ENCODE measurements at places on chromosomes 7 and 10.

DNA sequence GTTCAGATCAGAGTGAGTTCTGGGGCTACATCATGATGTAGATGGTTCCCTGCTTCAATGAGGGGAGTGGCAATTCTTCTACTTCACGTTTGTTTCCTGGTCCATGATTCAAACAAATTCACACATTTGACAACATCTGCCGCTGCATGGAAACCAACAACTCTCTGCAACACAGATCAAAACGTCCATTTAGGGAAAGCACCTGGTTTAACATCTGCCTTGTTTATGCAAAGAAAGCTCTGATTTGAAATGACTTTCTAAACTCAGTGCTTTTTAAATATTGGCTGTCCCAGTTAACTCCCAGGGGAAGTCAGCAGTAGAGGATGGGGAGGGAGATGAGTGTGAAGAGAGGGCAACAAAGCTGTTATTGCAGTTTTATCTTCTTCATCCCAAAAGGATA is 93.8 kb downstream of the GAD2 start:
- DNase-seq: no peak

DNA sequence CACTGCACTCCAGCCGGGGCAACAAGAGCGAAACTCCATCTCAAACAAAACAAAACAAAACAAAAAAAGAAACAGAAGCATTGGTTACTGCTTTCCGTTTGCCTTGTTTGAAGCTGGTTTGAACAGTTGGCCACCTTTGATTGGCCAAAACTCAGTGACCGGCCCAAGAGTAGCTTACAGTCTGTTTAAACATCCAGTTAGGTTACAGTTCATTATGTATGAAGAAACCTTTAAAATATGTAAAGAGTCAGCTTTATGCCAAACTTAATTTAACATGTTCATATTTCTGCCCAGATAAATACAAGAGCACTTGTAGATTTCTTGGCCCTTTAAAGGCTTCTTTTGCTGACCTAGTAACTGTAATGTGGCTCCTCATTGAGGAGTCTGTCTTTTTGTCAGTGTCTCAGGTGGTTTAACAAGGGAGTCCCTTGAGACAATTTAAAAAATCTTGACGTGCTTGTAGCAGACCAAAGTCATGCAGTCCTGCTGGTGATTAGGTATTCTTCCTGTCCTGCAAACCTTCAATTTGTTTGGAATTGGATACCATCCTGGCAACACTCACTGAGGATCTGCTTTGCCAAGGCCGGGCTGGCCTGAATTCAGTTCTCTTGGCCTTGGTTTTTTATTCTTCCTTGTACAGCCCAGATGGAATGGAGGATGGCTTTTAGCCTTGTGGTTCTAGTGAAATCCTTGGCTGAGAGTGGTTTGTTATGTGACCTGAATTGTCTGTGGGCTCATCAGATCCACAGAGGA is 128.9 kb downstream of the PLXDC2 start:
- no peak for DNase-seq

GRCh38 chr7:134920026-134920753 is 66.1 kb upstream of the AGBL3 start:
- no peak for DNase-seq

- DNase-seq: no peak
Observed at GRCh38 chr7:51275532-51275931, 41.1 kb downstream of the COBL start.

DNA sequence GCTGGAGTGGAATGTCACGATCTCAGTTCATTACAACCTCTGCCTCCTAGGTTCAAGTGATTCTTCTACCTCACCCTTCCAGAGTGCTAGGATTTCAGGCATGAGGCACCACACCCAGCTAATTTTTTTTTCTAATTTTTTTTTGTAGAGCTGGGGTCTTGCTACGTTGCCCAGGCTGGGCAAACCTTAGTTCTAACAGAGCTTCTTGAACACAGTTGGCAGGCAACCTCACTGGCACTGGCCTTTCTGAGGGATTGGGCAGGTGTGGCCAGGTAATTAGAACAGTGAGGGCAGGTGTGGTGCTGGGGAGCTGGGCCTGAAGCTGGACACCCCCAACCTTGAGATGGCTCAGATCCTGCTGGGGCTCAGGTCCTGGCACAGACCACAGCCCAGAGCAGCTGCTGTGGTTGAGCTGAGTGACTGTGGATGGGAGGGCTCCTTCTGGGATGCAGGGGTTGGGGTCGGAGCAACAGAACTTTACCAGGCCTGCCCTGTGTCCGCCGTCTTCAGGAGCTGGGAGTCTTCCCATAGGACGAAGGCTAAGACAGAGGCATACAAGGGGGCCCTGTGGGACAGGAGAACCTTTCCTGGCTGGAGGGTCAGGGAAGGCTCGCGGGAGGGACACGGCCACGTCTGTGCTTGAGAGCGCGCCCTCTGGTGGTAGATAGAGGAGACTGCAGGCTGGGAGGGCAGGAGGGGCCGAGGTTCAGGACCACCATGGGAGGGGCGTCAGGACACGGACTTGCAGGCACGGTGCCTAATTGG is 48.2 kb downstream of the COL26A1 start:
- peak; percentile 22 for DNase-seq

DNA sequence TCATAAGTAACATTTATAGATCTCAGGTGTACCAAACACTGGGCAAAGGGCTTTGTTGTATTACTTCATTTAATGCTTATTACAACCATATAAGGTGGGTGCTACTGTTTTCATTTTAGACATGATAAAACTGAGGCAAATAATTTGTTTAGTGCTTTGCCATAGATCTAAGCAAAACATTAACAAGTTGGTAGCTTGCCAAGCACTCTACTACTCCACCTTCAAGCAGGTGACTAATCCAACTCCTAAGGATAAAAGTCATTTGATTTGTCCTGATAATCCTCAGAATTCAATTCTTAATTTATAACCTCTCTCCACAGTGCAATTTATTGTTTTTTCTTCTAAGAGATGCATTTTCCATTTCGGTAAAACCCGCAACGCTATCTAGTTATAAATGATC is 646.4 kb downstream of the GRM8 start:
- DNase-seq: no peak

DNA sequence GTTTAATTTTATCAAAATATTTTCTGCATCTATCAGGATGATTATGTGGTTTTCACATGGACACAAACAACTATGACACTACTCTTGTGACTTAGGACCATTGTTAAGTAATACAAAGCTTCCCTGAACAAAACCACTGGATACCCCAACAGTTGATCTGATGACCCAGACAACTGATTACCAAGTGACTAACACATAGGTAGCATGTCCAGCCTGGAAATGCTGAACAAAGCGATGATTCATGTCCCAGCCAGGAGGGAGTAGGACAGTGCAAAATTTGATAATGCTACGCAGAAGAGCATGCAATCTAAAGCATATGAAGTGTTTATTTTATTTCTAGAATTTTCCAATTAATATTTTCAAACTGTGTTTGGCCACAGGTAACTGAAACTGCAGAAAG is 8.9 kb upstream of the PNLIP start:
- no peak for DNase-seq

GRCh38 chr10:34797155-34797554 is 17.9 kb downstream of the PARD3 start:
- no peak for DNase-seq

DNA sequence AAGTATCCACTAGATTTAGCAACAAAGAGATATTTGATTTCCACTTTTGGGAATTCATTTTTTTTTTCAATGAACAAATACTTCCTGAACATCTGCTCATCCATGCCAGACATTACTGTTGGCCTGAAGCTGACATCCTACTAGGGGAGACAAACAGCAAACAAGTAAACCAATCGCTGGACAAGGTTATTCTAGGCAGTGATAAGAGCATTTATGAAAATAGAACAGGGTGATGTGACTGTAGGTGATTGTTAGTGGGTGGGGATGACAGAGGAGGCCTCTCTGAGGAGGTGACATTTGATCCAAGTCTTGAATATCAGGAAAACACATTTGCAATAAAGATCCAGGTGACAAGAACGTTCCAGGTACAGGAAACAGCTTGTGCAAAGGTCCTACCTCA is 89.1 kb upstream of the FAM180A start:
- no peak for DNase-seq

GRCh38 chr10:14698111-14698828 is 76.4 kb downstream of the FAM107B start:
- DNase-seq: no peak

DNA sequence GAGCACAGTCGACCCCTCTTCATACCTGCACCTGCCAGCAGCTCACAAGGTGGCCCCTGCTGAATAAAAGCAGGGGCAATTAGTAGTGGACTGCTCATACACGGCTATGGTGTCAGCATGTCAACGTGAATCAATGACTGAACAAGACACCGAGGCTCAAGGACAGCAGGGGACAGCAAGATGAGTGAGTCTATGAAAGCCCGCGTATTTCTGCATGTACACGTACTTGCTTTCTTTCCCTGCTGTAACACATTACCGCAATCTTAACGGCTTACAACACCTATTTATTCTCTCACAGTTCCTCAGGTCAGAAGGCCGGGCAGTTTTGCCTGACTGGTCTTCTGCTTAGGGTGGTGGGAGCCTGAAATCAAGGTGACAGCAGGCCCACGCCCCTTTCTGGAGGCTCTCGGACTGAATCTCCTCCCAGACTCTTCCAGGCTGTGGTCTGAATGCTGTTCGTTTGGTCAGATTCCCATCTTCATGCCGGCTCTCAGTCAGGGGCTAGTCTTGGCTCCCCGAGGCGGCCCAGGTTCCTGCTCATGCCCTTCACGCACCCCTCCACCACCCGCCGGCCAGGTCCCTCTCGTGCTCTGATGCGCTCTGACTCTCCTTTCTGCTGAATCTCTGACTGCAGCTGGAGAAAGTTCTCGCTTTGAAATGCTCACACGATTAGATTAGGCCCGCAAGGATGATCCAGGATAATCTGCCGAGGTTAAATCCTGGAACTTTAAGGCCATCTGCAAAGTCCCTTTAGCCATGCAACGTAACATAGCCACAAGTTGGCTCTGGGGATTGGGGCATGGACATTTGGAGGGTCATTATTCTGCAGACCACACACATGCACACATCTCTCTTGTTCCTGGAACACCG is 7.8 kb upstream of the PPP2R2D start:
- no peak for DNase-seq

GRCh38 chr7:157660971-157661610 is 324.3 kb downstream of the DNAJB6 start:
- DNase-seq: no peak

DNA sequence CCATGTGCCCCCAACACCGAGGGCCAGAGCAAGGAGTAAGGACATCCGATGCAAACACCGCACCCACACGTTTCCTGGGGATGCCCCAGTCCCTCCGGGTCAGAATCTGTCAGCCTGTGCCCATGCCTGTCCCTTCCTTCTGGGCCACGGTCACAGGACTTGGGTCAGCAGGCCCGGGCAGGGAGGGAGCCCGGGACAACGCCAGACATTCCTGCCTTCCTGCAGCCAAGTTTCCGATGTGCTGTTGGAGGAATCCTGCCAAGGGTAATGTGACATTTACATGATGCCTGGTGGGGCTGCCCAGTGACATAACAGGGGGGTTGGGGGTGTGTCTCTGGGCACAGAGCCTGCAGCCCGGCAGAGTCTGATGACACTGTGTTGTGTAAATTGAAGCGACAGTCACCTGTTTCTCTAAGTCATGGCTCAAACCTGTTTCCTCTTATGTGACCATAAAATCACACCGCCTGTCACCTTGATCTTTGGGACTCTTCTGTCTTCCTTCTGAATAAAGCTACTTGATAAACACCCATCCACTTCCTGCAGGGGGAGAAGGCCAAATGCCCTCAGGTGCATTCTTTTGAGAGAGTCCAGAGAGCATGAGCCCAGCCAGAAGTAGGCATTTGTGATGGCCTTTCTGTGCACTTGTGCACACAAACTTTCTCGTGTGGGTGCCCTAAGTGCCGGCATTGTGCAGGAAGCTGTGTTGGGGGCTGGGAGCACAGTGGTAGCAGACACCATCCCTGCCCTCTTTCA is 175.3 kb upstream of the RHEB start:
- no peak for DNase-seq

DNA sequence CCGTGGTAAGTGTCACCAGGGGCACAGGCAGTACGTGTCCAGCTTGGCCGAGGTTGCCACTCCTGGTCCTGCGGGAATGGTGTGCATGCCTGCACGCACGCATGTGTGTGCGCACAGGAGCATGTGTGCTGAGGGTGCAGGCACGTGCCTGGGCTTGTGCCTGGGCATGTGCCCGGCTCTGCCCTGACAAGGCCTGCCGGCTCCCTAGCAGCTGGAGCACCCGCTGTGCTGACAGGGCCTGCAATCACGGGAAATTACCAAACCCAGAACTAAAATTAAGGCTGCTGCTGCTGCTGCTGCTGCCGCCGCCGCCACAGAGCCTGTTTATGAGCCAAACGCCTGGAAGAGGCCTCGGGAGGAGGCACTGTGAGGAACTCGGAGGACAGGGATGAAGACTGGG is 28.7 kb downstream of the GHRHR start:
- DNase-seq: no peak

DNA sequence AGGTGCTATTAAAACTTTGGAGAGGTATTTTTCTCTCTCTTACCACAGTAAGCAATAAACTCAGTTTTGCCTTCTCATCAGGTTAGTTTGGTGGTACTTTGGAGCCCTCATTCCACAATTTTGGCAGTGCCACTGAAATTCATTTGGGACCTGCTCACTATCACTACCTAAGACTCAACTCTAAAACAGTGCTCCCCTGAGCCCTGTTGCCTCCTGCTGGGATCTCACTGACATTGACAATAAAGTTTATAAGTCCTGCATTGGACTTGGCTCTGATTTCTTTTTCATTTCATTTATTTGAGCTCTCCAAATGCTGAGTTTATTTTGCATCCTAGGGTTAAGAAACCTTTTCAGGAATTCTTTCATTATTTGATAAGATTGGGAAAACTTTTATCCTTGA is 130.8 kb upstream of the HPS1 start:
- DNase-seq: no peak

GRCh38 chr10:60029475-60029874 is 123.1 kb upstream of the CCDC6 start:
- no peak for DNase-seq

GRCh38 chr10:110151971-110152370 is 55.4 kb upstream of the MXI1 start:
- no peak for DNase-seq

DNA sequence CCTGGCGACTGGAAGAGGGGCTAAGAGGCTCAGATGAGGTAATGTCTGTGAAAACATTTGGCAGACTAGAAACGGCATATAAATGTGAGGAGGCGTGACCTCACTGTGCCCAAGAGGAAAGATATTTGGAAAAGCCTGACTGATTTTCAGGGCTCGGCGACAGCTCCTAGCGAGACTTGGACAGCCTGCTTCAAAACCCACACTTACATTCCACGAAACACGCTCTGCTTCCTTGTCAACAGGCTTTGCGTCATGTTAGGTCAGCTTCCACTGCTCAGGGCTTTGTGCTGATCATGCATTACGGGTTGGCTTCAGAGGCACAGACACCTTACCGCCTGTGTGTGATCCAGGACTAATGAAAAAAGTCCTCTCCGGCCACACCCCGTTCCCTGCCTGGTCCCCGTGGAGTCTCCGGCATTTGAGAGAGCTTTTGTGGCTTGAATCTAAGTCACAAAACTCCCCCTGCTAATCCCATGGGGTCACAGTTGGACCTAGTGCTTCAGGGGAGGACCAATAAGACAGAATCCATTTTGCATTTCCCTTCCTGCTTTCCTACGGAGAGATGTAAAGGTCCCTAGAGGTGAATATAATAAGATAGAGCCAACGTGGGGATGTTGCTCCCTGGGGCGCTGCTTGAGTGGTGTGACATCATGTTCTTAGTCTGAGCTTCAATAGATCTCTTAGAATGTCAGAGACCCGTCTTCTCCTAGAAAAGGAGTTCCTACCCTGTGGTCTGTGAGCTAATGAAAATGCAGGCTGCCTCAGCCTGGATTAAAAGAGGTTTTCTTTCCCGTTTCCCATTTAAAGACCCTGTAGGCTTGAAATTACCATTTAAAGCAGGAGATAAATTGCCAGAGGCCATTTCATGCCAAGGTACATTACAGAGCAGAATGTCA is 25.5 kb downstream of the FGFBP3 start:
- DNase-seq: no peak

- no peak for DNase-seq
Observed at GRCh38 chr10:87760195-87760905, 57.7 kb downstream of the ATAD1 start.
